T-helper 2 cell (primary cell): ENCODE measurements at places on chromosomes 6 and 20.

DNA sequence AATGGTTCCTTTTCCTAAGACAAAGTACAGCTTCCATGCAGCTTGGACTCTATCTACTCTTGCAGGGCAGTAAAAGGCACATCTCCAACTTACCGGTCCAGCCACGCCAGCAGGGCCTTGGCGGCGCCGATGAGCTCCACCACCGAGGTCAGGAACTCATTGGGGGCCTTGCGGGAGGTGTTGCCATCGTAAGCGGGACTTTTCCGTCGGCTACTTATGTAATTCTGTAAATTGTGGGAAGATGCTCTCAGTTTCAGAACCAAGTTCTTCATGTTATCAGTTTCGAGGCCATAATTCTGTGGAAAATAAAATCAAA lies 68.5 kb downstream of the CNKSR3 start:
- DNase-seq: no peak

GRCh38 chr6:118509009-118509617 lies 39.0 kb upstream of the PLN start:
- no peak for DNase-seq

GRCh38 chr6:119676230-119676629 lies 326.7 kb upstream of the MAN1A1 start:
- DNase-seq: no peak

GRCh38 chr6:122696853-122697252 lies 82.7 kb upstream of the FABP7 start:
- DNase-seq: no peak

DNA sequence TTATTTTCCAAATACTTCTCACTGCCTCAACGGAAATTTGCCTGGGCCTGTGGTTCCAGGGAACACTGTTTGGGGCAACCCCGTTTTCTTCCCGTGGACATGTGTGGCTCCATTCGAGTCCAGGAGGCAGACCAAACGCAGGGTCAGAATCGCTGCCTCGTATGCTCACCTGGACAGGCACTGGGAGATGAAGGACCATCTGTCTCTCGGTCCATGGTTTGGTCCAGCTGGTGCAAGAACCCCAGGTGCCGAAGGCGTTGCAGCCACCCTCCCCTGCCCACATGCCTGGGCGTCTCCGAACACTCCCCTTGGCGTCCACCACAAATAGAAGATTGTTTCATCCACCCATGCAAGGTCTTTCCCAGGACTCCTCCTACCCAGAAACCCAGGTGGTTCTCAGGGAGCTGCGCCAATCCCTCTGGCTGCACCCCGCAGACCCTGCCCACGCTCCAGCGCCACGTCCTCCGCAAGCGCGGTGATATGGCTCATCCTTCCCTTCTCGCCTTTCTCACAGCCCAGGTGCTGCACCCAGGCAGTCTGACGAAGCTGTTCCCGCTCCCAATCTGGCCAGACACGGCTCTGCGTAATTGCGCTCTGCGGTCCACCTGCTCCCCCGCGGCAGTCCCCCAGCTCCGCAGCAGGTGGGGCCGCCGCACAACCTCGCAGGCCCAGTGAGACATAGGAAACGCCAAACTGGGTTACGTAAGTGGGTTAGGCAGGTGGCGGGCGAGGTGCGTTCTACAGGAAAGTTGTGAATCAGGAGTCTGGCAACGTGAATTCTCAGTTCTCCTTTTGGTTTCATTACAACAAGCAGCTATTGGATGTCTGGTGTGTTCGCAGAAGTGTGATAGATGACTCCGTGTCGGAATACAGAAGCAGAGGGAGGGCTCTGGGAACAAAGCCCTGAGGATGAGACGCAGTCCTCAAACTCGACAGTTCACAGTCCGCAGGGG lies 146.2 kb upstream of the ECI2 start:
- peak; percentile 7 for DNase-seq

GRCh38 chr20:53034899-53035298 lies 62.7 kb downstream of the TSHZ2 start:
- no peak for DNase-seq

DNA sequence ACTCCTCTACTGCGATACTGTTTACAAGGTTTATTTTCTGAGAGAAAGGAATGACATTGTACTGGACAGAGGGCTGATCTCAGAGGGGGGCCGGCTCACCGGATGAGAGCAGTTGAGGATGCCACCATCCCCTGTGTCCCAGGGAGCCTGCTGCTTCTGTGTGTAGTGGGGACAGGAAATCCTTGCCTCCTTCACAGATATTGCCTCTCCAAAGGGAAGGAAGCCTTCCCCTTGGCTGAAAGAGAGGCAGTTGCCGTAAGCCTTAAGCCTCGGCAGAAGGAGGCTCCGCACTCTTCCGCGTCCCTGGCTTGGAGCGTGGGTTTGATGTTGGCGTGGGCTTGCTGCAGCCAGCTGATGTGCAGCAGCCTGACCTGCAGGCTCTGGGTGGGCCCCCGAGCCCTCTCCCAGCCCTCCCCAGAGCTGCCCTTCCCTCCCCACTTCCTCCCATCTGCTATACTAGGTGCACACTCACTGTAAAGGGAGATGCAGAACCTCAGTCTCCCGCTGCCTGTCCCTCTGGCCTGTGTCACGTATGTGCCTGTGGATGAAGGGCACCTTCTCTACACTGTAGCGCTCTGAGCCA lies 45.7 kb upstream of the RPS6KA2 start:
- DNase-seq: no peak

DNA sequence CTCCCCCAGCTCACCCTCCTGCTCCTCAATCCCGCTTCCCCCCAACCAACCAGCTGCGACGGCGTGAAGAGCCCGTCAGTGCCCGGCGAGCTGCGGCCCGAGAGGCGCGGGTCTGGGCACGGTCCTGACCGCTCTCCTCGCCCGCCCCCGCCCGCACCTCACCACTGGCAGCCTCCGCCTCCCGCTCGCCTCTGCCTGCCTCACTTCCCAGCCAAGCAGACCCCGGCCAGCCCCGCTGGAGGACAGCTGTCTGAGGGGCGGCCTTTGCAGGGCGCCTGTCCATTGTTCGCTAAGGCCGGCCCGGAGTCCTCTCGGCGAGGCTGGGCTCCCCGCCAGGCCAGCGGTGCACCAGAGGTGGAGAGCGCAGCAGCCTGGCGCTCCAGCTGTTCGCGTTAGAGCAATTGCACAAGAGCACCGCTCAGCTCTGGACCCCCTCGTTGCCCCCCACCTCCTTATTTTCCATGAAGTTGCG lies 1.3 kb downstream of the SOBP start:
- no peak for DNase-seq

DNA sequence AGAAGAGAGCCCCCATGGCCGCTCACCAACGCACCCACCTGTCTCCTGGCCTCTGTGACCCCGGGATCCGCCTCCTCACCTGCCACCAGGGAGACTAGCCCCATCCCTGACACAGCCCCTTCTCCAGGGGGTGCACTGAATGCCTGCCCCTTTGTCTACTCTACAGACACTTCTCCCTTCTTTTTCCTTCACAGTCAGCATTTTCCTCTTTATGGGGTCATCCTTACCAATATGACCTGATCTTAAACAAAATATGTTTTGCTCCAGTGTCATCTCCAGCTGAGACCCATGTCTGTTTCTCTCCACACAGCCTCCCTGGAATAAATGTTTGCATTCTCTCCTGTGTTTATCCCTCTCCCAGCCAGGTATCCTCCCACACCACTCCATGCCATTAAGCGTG lies 14.6 kb upstream of the CCR6 start:
- no peak for DNase-seq

DNA sequence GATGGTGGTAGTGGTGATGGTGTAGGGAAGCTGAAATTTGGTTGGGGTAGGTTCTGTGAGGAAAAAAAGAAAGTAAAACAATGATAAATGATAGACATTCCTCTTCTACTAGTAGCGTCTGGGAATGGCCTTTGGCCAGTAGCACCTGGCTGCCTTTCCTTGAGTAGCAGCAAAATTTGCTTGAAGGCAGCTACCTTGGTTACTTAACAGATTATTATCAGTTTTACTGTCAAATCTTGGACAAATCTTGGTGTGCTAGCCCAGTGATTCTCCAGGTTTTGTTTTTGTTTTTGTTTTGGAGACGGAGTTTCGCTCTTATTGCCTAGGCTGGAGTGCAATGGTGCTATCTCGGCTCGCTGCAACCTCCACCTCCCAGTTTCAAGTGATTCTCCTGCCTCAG lies 26.4 kb downstream of the LIN28B start:
- DNase-seq: no peak

GRCh38 chr20:23596579-23597250 lies 9.0 kb downstream of the CST9 start:
- DNase-seq: no peak

DNA sequence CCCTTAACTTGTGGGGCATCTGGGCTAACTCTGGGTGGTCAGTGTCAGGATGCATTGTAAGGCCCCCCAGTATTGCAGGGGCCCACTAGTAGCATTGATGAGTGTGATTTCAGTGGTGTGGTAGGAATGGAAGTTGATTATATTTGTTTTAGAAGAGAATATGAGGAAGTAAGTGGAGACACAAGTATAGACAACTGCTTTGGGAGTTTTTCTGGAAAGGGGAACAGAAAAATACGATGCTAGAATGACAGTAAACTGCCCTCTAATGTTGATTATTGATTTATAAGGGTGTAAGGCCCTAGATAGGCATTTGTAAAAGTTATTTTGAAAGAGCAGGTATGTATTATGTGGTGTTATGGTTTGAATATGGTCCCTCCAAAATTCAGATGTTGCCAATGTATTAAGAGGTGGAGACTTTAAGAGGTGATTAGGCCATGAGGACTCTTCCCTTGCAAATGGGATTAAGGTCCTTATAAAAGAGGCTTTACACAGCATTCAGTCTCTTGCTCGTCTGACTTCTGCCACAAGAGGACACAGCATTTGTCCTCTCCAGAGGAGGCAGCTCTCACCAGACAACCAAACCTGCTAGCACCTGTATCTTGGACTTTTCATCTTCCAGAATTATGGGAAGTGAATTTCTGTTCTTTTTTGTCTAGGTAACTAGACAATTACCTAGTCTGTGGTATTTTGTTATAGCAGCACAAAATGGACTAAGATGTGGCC lies 135.9 kb upstream of the DTNBP1 start:
- no peak for DNase-seq

DNA sequence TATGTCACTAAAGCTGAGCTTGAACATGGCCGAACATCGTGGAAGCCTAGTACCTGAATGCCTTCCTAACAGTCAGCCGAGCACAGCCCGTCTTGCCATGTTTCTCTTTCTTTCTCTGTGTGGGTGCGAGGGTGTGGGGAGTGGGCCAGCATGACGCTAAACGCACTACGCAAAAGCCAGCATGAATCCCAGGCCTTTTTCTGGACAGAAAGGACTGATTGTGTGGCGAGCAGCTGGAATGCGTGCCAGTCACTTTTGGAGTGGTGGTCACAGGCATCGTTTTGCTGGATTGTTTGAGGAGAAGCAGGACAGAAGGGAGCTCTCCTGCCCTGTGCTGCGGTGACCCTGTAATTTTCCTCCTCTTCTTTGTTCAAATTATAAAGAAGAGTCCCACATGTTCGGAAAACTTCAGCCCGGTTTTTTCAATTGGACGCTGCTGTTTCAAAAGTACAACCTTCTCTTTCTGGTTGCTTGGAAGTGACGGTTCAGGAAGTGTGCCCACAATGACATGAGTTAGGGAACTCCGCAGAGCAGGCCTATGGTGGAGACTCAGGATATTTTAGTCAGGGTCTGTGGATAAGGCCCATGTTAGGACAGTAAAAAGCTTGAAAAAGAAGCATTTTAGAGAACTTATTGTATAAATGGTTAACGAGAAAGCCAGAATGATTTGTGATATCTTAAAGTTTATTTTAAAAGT lies 54.3 kb downstream of the PDE7B start:
- no peak for DNase-seq

GRCh38 chr6:90065173-90065572 lies 170.9 kb downstream of the GJA10 start:
- no peak for DNase-seq

- DNase-seq: no peak
These were observed 6.6 kb upstream of the NPEPL1 start for GRCh38 chr20:58685988-58686387.

GRCh38 chr6:146354451-146354850 lies 189.2 kb upstream of the RAB32 start:
- no peak for DNase-seq

DNA sequence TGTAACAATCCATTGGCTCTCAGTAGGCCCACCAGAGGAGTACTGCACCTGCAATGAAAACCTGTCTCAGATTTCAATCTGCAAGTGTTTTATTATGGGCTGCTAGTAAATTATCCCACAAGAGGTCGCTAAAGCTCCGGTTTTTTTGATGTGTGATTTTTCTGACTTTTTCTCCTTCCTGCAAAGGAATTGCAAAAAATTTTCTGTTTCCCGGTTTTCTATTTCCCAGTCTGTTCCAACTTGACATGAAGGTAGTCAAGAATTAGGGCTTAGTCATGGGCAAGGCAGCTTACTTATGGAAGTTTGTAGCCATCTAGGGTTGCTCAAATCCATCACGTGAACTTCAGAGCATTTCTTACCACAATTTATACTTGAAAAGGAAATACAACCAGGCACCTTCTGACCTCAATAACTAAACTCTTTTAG lies 38.5 kb upstream of the AHI1 start:
- no peak for DNase-seq

DNA sequence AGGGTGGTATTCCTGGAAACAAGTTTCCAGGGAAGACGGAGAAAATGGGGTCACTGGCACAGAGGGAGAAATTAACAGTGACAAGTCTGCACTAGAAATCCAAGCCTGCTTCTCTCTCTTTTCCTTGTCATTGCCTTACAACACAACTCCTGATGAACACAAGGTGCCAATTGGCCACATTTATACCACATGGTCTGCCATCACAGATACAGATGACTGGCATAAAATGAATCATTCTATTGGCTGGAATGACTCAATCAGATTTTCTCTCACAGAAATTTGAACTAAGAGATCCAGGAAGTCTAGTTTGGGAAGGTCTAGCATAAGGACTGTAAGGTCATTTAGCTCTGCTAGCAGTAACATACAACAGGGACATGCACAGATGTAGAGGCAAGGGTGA lies 190.3 kb downstream of the LINC00237 start:
- no peak for DNase-seq

GRCh38 chr6:2819115-2819514 lies 22.5 kb downstream of the SERPINB1 start:
- no peak for DNase-seq

DNA sequence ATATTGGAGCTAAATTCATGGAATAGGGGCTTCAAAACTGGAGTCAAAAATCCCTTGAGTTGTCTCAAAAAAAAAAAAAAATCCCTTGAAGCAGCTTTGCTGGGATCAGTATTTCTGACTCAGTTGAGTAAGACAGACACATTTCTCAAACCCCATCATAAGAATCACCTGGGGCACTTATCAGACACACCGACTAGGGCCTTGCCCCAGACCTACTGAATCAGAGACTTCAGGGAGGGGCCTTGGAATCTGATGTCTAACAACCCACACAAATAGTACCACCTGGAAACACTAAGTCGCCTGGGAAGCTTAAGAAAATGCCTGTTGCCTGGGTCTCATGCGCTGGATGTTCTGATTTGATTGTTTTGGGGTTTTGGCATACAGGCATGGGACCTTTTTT lies 44.9 kb upstream of the RNF144B start:
- DNase-seq: no peak

DNA sequence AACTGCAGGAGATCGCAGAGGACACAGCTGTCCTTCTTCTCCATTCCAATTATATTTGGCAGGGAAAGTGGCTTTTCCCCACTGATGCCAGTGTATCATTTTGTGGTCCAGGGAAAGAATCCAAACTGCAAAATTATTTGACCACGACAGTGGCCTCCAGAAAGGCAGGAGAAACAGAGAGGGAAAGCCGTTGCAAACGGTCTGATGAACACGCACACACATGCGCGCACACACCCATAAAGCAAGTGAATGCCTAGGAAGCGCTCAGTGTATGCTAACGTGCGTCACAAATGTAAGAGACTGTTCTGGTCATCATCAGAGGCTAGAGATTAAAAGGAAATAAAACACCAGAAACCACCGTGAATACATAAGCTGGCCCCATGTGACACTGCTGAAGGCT lies 54.0 kb downstream of the NPEPL1 start:
- no peak for DNase-seq
